ENCODE measurements at places on chromosomes 3 and 15.
A peak's percentile ranks its signal among the peaks of the same experiment; 100 is the strongest.

GRCh38 chr3:184711493-184712247 lies at the start of gene MAGEF1:
TSS of gene MAGEF1 (minus strand) at chr3:184712064. CDS start at chr3:184711821, 243 bp downstream.
- peak; percentile 65 for DNase-seq

- DNase-seq, result no peak
Measured at GRCh38 chr3:61358364-61358763, 107.1 kb upstream of the FHIT start.

GRCh38 chr15:89341316-89342005 lies 6.8 kb upstream of the POLG start:
- DNase-seq, result no peak

DNA sequence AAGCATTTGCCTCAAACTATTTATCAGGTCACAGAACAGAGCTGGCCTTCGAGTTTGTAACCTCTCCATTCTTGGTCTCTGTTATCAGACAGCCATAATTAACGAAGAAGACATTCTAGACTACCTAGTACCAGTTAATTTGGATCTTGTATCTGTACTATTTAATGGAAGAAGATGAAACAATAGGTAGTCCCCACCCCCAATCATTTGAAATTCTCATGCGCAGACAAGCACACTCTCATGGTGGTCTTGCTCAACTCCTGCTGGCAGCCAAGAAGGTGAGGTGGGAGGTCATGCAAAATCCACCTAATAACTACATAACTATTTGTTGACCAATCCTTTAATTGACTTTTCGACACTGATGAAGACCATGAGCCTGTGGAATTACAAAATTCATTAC lies 2.8 kb upstream of the SKIL start:
- DNase-seq, result no peak

GRCh38 chr3:153974614-153975013 lies 146.6 kb upstream of the ARHGEF26 start:
- no peak for DNase-seq

DNA sequence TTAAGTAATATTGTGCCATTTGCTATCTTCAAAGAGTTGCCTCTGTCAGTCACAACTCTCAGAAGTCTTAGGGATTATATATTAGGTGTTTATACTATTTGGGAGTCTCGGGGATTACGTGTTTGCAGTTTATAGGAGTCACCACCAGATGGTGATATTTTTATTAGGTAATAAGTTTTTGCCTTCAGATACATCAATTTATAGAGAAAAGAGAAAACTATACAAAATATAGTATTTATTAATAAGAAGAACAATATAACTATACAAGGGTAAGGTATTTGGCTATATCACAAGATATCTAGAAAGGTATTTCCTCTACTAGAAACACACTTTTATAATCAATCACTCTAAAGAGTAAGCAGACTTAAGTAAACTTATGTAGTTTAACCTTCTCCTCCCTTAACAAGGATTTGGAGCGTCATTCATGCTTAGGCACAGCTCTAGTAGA lies 10.7 kb upstream of the DHX36 start:
- no peak for DNase-seq

DNA sequence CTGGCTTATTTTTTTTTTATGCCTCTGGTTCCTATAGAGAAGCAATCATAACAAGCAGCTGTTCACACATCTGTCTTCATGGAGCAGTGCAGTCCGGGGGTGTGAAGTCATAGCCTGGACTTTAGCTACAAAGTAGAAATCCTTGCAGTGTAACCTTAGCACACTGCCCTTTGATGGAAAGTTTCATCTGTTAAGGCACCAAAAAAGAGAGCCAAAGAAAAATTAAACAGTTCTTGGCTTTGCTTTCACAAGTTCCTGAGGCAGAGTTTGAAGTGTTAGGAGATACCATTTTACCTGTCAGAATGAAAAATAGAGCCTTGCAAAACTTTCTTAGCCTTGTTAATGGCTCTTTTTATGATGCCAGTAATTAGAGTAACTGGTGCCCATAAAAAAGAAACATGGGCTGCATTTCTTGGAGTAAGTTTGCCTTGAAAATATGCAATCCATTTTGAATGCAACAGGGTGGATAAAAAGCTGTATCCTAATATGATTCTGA lies 84.1 kb downstream of the PIK3R4 start:
- DNase-seq, result no peak

- DNase-seq, result no peak
Measured at GRCh38 chr15:64883100-64883581, 28.6 kb upstream of the ANKDD1A start.

DNA sequence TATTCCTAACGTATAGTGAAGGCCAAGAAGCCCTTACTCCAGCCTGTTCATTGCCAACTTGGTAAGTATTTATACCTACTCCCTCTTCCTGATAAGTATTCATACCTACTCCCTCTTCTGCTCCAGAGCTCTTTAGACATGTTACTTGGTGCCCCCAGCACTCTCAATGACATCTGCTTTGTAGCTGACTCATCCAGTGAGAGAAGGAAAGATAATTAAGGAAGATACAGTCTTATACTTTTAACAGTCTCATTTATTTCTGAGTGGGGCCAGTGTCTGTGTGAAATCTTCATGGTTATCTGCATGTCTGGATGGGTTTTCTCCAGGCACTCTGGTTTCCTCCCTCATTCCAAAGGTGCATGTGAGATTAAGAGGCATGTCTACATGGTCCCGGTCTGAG lies 698.7 kb downstream of the FHIT start:
- DNase-seq, result no peak

DNA sequence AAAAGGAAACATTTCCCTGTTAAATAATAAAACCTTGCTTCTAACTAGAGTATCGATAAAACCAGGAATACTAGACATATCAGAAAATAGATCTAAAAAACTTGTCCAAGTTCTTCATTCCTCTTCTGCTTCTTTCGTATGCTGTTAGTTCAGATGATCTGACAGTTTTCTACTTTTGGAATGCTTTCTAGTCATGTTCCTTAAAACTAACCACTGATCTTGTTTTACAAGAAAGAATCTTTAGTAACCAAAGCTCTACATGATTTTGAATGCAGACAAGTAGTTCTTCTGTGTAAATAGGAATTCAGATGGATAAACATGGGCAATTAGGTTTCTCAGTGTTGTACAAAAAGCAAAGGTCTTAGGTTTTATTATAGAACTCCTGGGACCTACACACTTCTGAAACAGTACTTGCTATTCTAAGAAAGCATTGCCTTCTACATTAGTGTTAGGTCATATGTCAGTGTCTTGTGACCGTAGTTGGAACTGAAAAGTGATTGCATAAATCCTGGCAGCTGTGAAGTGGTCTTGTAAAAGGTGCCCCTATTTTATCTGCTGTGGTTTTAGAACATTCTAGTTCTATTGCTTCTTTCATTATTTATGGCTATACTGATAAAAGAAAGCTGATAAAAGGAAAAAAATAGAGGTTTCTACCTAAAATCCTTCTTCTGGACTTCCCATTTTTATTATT lies 40.7 kb downstream of the SNRK start:
- no peak for DNase-seq

DNA sequence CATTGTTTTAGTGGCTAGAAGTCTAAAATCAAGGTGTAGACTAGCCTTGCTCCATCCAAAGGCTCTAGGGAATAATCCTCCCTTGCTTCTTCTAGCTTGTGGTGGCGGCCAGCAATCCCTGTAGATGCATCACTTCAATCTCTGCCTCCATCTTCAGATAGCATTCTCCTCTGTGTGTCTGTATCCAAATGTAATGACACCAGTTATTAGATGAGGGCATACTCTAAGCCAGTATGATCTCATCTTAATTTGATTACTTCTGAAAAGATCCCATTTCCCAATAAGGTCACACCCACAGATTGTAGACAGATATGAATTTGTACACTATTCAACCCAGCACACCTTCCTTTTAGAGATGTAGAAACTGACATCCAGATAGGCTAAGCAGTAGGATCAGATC lies 334.5 kb upstream of the KCNMB2 start:
- DNase-seq, result no peak

GRCh38 chr15:100526027-100526481 lies 2.7 kb downstream of the CERS3 start:
- DNase-seq, result no peak

GRCh38 chr3:193593668-193594030 lies 641 bp downstream of the OPA1 start:
- DNase-seq, result no peak

- no peak for DNase-seq
Measured at GRCh38 chr3:188241883-188242282, 87.9 kb downstream of the LPP start.

DNA sequence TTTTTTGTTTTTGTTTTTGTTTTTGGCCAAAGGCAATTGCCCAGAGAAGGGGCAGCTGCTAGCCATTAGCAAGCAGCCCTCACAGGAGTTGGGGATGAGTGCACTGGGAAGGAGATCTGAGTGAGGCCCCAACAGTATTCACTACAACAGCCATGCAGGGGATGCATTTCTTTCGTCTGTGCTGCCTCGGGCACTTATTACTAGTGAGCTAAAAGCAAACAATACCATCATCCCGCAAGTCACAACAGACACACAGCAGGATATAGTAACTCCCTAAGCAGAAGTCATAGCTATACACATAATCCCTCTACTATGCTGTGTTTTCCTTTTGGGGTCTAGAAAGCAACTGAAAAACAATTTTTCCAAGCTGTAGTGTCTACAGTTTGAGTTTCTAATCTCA lies 27.2 kb downstream of the CRTAP start:
- no peak for DNase-seq

- no peak for DNase-seq
Measured at GRCh38 chr3:189572249-189572648, 58.9 kb upstream of the TP63 start.

DNA sequence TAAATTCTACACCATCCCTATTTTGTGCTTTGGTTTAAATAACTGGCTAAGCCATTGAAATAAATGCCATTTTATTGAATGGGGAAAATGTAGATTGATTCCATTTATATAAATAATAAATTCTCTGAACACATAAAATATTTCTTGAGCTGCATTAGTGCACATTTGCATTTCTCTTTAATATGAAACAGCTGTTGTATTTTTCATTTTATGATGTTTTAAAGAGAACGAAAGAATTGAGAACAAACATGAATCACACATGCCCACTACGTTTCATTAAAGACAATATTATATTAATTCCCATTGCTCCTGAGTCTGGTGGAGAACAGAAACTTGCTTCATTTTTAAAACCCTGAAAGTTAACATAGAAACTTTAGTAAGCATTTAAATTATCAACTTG lies 235.7 kb upstream of the CFAP20DC start:
- no peak for DNase-seq

GRCh38 chr15:75069301-75069925 lies 46.0 kb downstream of the PPCDC start:
- DNase-seq, result no peak

DNA sequence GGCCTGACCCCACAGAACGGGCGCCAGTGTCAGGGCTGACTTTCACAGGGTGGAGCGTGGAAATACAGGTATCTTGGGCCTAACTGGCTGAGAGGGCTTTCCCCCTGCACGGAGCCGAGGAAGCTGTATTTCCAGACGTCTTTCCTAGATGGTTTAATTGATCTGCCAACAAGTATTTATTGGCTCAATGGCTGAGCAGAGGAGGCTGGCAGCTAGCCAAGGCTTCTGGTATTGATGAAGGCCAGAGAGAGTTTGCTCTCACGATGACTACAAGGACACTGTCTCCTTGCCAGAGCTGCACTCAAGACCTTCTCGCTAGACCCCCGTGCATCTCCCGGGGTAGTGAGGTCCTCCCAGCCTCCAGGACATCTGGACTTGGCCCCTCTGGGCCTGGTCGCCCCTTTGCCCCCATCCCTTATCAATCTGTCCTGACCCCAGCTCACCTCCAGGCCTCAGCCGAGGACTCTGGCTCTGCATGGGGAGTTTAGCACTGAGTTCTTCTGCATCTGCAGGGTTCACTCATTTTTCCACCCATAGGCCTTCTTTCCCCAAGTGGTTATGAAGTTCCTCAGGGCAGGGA lies 20.6 kb downstream of the SPSB4 start:
- DNase-seq, result no peak

DNA sequence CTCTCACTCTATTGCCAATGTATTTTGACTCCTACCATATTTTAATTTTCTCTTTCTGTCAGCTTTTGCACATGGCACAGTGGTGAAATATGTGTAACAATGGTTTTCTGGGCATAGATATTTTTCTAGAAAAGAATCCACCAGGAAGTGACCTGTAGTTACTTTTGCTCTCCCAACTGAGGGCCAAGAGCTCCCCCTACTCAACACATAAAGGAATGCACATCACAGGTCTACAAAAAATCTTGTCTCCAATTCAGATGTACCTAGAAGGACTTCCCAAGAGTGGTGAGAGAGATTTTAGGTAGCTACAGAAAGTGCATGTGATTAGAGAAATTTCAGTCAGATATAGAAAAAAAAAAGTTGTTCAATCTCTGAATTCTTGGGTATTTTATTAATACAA lies 15.6 kb downstream of the CPA3 start:
- DNase-seq, result no peak

- no peak for DNase-seq
Measured at GRCh38 chr3:147354623-147355022, 51.7 kb downstream of the ZIC4 start.

DNA sequence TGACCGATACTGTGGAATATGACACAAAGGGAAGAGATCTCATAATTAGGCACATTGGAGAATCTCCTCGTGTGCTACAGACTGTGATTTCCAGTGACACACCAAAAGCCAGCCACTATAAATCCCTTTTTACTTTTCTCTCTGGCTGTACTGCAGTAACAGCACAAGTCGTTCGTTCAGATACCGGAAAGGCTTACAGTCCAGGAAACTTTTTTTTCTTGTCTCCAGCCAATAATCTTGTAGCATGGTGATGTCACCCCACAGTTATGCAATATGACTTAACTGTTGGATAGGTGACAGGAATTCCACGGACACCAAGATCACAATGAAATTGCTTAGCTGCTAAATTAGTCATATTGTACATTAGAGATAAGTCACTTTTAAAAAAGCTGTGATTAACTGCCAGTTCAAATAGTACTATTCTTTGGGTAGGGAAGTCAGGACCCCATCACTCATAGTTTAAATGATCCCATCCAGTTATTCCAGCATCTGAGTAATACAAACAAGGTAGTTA lies 36.3 kb upstream of the TSC22D2 start:
- DNase-seq, result no peak

DNA sequence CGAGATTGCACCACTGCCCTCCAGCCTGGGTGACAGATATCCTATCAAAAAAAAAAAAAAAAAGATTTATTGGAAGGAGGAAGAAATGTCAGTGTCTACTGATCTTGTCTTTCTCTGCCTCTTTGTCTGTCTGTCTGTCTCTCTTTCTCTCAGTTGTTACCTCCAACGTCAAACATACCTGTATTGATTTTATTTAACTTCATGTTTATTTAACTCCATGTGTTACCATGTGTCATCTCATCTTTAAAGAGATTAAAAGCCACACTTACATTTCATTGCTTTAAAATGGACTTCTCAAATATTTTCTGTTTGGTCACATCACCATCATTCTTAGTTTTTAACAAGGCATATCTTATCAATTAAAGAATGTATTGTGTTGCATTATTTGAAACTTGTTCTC lies 9.4 kb downstream of the CLDN11 start:
- DNase-seq, result no peak

- no peak for DNase-seq
Measured at GRCh38 chr15:42759093-42759492, 22.2 kb upstream of the CDAN1 start.

- DNase-seq, result no peak
Measured at GRCh38 chr3:186115239-186115996, 6.5 kb upstream of the ETV5 start.

All from activated effector memory CD4-positive, alpha-beta T cell treated with Interleukin-2 at 50 U/mL for 16 hours (primary cell).